ENCODE measurements at places on chromosomes 2 and 18.

- no peak for DNase-seq
Measured at GRCh38 chr2:19425419-19425818, 67.0 kb upstream of the OSR1 start.

GRCh38 chr2:55371376-55371775 is 48.3 kb downstream of the CCDC88A start:
- DNase-seq: no peak

DNA sequence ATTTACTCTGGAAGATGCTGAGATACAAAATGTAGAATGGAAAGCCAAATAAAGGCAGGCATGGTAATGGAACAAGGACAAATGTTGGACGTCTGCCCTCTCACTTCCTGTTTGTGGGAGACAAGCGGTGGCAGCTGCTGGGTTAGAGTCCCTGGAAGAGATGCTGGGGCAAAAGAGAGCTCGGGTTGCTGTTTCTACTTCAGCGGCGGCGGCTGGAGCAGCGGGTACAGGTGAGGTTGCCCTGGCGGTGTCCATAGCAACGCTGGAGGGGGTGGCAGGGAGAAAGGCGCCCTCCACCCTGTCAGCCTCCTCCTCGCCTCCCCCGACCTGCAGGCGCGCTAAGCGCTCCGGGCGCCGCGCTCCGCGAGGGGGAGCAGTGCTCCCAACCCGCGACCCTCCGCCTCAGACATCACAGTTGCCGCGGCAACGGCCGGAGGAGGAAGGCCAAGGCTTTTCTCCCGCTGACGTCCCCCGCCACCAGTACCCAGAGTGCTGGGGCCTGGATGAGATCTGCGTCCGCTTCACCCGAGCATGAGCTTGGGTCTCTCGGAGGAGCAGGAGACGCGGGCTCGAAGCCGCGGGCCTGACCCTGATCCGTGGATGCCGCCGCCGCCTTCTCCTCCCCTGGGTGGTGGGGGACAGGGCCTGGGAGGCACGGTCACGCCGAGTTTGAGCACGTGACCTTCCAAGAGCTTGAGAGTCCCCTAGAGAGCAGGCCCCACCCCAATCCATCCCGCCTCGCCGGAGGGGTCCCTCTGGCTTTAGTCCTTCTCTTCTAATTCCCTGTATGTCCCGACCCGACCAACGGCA is 65.6 kb downstream of the NOL4 start:
- DNase-seq: no peak

GRCh38 chr2:109372171-109372568 is 241.6 kb downstream of the SEPTIN10 start:
- DNase-seq: no peak

- peak; percentile 39 for DNase-seq
Measured at GRCh38 chr2:88626171-88627054, 851 bp downstream of the EIF2AK3 start.

GRCh38 chr2:187994464-187995331 is 297.0 kb upstream of the GULP1 start:
- no peak for DNase-seq

DNA sequence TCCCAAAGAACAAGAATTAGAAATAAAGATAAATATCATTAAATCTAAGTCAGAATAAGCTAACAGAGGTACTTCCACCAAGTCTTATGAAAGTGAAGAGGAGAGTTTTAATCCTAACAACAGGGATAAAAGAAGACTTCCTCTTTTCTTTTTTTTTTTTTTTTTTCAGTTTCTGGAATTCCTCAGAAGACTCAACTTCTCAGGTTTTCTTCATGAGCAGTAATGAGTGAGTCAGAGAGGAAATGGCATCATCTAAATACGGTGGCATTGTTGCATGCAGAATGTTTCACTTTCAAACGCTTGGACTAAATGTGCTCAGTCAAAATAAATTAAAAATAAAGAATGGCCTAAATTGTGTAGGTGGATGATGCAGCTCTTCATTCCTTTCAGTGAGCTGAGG is 45.6 kb upstream of the ARHGAP15 start:
- peak; percentile 42 for DNase-seq

- DNase-seq: no peak
Measured at GRCh38 chr18:45197526-45197970, 417.7 kb upstream of the SLC14A2 start.

DNA sequence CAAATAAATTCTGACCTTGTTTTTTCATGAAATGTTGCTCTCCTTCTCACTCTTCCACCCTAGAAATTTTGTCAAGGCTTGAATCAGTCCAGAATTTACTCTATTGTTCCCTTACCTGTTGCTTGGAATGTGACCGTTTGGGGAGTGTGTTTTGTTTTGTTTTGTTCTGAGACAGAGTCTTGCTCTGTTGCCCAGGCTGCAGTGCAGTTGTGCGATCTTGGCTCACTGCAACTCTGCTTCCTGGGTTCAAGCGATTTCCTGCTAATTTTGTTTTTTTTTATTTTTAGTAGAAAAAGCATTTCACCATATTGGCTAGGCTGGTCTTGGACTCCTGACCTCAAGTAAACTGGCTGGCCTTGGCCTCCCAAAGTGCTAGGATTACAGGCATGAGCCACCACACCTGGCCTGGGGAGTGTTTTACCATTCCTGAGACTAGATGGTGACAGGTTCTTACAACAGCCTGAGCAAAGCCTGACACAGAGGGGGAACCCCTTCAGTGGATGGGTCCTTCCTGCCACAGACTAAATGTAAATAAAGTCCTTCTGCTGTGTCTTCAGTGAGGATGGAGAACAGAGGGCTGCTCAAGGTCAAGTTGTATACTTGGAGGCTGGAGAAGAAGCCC is 52.0 kb downstream of the HAUS1 start:
- DNase-seq: peak; percentile 65

DNA sequence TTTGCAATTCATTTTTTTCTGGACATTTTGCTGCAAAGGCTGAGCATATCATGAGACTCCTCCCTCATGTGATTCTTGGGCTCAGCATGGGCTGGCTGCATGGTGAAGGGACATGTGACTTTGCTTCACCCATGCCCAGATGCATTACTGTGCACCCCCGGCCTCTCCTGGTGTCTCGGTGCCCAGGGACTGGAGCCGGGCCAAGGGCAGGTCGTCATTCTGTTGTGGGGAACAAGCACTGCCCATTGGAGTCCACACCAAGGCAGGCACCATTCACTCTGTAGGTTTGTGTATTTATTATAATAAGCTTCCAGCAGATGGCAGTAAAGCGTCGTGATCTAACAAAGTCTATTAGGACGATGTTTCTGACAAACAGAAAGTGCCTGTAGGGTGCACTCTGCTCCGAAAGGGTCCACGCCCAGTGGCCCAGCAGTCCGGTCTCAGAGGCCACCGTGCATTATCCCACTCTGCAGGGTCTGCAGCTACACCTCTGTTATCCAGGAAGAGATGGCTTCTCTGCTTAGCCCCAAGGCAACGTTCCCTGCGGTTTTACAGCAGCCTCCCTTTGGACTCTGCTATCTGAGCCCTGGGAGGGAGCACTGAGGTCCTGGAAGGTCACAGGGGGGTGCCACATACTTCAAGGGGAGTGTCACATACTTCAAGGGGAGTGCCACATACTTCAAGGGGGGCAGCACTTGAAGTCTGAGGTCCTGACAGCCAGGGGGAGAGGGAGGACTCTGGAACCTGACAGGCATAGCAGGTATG is 219.6 kb downstream of the TSN start:
- peak; percentile 63 for DNase-seq

DNA sequence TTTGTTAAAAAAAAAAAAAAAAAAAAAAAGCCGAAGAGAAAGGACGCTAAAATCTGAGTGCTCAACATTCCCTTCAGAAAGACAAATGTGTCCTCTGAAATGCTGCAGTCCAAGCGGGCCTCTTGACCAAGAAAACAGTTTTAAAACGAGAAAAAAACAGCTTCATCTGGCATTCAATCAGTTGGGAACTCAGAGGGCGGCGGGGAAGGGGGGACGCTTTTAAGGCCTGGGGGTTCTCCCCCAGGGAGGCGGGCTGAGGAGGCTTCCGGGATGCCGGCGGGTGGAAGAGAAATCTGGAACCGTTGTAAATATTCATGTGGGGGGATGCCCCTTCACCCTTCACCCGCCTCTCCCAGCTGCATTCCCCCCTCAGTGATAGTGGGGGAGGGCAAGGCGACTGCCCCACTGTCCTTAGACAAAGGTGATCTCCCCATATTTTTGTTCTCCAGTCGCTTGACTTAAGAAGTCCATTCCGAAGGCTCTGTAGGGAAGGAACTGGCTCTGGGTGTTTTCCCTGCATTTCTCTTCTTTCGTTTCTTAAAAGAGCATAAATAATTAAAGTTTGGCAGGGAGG is 3.3 kb upstream of the HOXD11 start:
- no peak for DNase-seq

- no peak for DNase-seq
Measured at GRCh38 chr2:172381275-172382027, 45.9 kb upstream of the ITGA6 start.

- no peak for DNase-seq
Measured at GRCh38 chr2:222272446-222273015, 26.3 kb downstream of the PAX3 start.

- DNase-seq: no peak
Measured at GRCh38 chr2:152782171-152782570, 63.8 kb downstream of the ARL6IP6 start.

GRCh38 chr2:121376535-121377250 is 91.7 kb upstream of the TFCP2L1 start:
- DNase-seq: no peak

DNA sequence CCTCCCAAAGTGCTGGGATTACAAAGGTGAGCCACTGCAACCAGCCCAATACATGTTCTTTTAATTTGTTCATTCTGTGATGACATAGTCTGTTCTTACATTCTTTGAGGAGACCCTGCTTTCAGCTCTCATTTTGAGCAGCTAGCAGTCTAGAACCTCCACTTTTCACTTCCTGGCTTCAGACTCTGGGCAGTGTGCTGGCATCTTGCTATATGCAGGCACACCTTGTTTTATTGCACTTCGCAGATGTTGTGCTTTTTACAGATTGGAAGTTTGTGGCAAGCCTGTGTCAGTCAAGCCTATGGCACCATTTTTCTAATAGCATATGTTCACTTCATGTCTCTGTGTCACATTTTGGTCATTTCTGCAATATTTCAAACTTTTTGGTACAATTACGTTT is 72.4 kb downstream of the PRKCE start:
- DNase-seq: no peak

All from CD4-positive, alpha-beta T cell treated with Interleukin-2 at 100 ng/mL for 4 hours (primary cell).